HEK293T (cell line): ENCODE measurements at places on chromosomes 2 and 18.

DNA sequence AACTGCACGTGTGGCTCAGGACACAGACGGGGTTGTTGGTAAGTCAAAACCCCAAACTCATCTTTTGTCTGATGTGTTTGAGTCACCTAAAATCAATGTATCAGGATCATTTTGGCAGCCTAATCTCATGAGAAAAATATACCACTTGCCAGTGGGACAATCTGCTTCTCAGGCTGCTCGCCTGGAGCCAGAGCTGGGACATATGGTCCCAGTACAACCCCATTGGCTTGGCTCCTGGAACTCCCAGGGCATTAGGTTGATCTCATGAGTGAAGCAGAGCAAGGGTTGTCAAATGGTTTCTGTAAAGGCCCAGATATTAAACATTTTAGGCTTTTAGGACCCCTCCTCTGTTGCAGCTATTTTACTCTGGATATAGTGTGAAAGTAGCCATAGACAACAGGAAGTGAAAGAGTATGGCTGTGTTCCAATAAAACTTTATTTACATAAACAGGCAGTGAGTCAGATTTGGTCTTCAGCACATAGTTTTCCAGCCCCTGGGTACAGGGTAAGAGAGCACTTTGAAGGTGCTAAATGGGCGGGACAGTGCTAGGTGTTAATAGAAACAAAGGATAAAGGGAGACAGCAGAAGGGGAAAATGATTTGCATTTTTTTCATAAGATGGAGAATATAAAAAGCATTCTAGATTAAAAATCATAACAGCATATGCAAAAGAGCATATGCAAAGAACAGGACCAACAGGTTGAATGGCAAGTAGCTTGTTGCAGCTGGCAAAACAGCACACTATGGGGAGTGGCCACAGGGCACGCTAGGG lies 290.8 kb downstream of the KCNS3 start:
- DNase-seq: no peak

GRCh38 chr2:238486123-238486848 lies 59.6 kb downstream of the ASB1 start:
- no peak for DNase-seq

DNA sequence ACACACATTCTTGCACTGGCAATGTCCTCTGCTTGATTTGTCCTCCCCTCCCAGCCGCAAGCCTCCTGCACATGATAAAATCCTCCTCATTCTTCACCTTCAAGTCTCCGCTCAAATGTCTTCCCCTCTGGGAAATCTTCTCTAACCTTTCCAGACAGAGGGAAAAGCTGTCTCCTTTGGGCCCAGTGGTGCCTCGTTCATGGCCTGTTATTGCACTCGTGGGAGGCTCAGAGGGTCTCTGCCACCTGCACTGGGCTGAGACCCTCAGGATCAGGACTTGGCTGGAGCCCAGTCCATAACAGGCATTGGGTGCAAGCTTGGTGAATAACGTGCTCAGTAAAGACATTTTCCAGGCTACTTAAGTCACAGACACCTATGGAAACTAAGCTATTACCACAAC lies 68.6 kb downstream of the PTGR3 start:
- DNase-seq: no peak

DNA sequence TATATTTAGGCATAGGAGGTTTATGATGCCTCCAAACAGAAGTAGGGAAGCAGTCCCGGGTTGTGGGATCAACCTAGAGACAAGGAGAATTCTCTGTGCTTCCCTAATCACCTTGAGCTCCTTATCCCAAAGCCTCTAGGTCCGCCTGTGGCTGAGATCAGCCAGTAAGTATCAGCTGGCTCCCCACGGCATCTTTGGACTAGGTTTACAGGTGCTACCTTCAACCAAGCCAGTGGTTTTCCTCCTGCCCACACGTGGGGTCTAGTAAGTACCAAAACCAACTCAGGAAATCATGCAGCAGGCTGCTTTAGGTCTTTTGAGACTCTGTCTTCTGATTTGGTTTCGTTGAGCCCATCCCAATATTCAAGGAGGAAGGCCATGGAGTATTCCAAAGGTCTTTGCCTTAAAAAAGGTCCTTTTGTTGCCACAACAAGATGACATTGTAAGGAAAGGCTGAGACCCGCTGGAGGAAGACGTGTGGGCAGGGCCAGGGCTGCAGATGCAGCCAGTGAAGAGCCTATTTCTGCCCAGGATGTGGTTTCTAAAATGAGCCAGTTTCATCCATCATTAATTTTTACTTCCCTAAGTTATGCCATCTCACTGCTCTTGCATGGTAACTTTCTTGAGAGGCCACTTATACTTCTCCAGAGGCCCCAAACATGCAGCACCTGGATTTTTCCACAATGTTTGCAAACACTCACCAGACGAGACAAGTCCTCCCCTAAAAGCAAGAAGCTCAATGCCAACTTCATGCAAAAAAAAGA lies 248.7 kb downstream of the RNF152 start:
- no peak for DNase-seq

- no peak for DNase-seq
These were observed 53.2 kb upstream of the CUL3 start for GRCh38 chr2:224638301-224638823.

DNA sequence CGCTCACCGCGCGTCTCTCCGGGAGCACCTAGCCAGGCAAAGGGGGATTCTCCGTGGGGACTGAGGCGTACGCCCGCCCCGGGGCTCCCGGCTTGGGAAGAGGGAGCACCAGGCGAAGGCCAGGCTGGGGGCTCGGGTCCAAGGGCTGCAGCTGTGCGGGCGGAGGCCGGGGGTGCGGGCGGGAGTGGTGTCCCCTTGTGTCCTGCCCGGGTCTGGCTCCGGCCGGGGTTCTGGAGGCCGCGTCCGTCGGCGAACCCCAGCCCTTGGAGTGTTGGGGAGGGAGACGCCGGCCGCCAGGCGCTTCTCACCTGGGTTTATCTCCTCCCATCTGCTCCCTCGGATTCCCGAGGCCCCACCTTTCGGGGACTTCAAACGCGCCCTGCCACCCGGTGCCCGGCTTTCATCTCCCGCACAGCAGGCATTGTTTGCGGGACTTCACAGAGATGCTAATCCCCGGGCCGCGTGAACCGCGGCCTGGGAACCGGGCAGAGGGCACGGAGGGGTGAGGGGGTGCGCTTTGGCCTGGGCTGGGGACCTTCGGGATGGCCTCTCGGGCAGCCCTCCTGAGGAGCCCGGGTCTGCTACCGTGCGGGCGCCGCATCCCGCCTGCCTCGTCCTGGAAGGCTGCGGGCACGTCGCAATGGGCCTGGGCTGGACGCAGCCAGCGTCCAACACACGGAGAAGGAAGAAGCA lies 5.0 kb upstream of the GBX2 start:
- DNase-seq: no peak

GRCh38 chr18:70709144-70709543 lies 420.3 kb downstream of the SOCS6 start:
- DNase-seq: no peak

GRCh38 chr2:74099835-74100234 lies 47.9 kb downstream of the BOLA3 start:
- no peak for DNase-seq

DNA sequence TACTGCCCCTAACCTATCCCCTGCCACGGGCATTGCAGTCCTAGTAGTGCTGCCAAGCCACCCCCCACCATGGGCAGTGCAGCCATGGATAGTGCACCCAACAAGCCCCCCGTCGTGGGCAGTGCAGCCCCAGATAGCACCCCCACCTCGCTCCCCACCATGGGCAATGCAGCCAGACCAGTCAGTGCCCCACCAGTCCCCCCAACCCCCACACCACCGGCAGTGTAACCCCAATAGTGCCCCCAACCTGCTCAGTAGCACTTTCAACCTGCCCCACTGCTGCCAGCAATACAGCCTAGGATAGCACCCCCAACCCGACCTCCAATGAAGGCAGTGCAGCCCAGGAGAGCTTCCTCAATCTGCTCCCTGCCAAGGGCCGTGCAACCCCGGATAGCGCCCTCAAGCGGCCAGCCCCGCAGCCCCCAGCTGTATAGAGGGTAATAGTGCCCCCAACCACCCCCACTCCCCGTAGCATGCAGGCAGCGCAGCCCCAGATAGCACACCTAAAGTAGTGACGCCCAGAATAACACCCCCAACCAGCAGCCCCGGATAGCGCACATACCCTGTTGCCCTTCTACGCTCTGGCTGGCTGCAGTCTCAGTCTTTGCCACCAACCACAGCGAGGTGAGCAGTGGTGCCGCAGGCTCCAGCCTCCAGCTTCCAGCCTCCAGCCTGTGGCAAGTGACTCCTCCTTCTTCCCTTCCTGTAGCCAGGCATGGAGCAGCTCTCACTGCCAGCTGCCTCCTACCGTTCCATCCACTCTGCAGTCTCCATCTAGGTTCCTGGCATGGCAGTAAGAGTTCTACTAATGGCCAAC lies 45.4 kb upstream of the ANKRD62 start:
- DNase-seq: no peak

DNA sequence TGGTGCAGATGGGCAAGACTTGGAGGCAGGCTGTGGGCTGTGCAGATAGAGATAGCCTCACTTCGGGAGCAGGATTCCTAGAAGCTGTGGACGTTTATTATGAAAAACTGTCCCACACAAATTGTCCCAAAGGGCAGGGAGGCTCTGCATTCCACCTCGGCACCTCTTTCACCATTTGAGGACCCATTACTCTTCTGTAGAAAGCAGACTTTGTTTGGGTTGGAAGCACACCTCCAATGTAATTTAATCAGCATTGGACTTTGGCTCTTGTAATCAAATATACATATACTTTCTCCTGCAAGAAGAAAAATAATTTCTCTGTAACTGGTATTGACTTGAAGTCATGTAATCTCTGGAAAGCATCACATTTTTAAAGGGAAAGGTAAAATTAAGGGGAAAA lies 8.5 kb downstream of the ONECUT2 start:
- no peak for DNase-seq

GRCh38 chr2:85131116-85131515 lies 2.1 kb upstream of the TCF7L1 start:
- DNase-seq: no peak

GRCh38 chr2:217611056-217611455 lies 391.7 kb downstream of the TNS1 start:
- DNase-seq: no peak

- no peak for DNase-seq
These were observed 21.1 kb downstream of the PCARE start for GRCh38 chr2:29053223-29053622.

GRCh38 chr2:216622526-216622925 lies 10.7 kb upstream of the IGFBP2 start:
- DNase-seq: no peak

- no peak for DNase-seq
These were observed 5.7 kb upstream of the SNED1 start for GRCh38 chr2:240992572-240993291.

DNA sequence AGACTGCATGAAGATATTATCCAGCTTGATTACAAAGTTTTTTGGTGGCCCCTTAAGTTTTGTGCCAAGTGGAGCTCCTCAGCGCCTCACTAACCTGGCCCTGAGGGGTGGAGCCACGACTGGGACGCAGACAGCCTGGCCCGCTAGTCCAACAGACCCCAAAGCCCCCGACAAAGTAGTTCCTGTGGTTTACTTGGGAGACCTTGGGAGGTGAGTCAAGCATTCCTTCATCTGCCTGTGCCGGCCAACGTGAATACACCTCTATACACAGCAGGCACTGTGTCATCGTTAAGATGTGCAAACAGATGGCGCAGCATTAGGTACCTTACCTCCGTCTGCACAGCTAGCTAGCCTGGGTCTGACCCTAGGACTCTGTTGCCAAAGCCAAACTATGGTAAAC lies 55.0 kb upstream of the LAMA1 start:
- DNase-seq: no peak
